Stimulated activated CD8-positive, alpha-beta memory T cell treated with anti-CD3 and anti-CD28 coated beads, Interleukin-4, amount 100 ng/mL, for 1 hour (primary cell): ENCODE measurements at places on chromosomes 16 and 17.

GRCh38 chr16:83711069-83711468 is 96.7 kb upstream of the HSBP1 start:
- no peak for DNase-seq

DNA sequence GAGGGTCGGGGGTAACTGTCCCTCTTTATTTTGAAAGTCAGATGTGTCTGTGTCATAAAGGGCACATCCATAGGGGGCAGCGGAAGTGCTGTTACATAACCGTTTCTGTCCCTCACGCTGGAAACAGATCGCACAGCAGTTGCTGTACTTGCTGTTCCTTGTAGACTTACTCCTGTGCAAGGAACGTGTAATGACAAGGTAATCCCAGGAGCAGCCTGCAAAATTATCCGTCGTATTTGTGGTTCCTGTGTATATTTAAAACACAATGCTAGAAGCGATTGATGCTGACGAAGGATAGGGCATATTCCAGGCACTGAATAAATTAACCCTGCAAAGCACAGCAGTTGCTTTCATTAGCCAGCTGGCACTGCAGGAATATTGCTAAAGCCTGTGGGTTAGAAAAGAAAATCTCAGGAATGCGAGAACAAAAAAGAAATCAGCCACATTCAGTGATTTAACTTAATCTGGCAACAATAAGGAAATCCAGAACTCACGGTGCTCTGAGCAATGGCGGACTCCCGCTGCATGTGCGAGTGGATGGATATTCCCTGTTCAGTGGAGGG is 76.2 kb downstream of the SPECC1 start:
- no peak for DNase-seq

GRCh38 chr16:14378689-14379467 is 251.2 kb downstream of the PARN start:
- DNase-seq = no peak

GRCh38 chr17:82915010-82915756 is 75.4 kb upstream of the ZNF750 start:
- DNase-seq = no peak

GRCh38 chr16:23058576-23058975 is 90.7 kb downstream of the USP31 start:
- no peak for DNase-seq

DNA sequence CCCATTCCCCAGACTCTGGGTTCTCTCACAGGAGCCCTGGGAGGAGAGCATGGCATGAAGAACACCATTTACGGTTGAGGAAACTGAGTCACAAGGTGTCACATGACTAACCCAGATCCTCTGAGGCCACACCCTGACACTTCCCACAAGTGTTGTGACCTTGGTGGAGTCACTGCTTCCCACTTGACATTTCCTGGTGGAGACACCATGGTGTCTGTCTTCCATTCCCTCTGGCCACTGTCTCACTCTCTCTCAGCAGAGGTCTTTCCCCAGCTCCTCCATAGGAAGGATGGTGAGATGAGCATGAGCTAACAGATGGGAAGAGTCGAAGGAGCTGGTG is 116.2 kb downstream of the GNAO1 start:
- DNase-seq = no peak

GRCh38 chr17:82440991-82441627 is 9.4 kb downstream of the CYBC1 start:
- DNase-seq = no peak

DNA sequence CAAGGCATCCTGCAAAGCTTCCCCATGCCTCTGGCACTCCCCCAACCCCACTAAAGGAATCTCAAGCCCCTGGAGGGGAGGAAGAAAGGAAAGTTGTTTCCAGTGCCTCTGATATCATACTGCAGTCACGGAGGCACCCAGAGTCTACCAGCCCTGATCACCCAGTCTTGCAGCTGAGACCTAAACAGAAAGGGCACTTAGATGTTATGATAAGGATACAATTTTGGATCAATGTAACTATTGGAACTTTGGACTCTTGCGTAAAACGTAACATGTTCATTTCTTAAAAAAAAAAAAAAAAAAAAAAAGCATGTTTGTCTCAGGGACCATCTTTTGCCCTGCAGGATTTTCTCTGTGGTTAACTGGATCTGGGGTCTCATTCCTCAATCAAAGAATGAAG is 52.4 kb upstream of the COX10 start:
- no peak for DNase-seq

- no peak for DNase-seq
Measured at GRCh38 chr16:9378876-9379275, 287.4 kb downstream of the HAPSTR1 start.

DNA sequence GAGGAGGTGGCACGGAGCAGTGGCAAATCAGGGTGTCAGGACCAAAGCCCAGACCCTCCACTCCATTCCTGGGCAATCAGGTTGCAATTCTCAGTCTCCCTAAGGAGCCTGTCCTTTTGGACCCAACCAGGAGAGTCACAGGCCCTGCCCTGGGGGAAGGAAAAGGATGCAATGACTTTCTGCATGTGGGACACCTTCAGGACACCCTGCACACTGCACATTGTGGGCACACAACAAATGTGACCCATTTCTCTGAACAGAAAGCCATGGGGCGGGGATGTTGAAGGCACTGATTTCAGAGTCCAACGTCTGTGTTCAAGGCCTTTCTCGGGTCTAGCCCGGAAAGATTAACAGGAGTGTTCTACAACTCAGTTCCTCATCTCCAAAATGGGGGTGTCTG is 286.2 kb upstream of the FOXF1 start:
- DNase-seq = no peak

GRCh38 chr16:1678500-1679098 is 520 bp downstream of the JPT2 start:
- DNase-seq = peak; percentile 8

DNA sequence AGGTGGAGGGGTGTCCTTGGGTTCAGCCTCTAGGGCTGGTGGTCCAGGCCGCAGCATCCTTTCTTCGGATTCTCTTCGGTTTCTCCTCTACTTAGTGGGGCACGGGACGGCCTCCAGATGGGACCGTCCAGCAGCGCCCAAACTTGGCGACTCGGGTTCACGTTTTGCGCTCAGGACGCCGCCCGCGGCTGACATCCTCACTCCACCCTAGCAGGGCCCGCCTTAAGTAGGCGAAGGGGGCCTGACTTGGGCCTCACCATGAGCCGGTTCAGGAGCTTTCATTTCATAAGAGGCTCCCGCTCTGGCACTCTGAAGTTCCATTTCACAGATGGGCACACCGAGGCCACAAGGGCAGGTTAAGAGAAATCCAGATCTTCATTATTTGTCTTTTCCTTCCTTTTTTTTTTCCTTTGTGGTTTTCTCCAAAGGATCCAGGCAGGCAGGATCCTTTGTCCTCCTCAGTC is 141.2 kb downstream of the SEC14L1 start:
- DNase-seq = no peak

DNA sequence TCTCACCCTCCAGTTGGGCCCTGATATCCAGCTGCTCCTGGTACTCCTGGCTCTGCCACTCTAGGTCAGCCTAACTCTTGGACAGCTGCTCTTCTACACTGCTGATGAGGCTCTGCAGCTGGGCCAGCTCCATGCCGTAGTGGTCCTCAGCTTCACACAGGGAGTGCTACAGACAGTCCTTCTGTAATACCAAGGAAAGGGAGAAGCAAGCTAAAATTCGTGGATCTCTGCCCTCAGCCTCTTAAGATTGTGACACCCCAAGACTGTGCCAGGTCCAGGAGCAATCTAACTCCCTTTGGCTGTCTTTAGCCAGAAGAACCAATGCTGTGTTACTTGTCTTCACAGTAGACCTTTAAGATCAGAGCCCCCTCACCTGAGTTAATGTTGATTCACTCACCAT is 7.7 kb upstream of the KRT38 start:
- no peak for DNase-seq

- DNase-seq = peak; percentile 12
Measured at GRCh38 chr17:19867079-19867328, 732 bp downstream of the ULK2 start.

DNA sequence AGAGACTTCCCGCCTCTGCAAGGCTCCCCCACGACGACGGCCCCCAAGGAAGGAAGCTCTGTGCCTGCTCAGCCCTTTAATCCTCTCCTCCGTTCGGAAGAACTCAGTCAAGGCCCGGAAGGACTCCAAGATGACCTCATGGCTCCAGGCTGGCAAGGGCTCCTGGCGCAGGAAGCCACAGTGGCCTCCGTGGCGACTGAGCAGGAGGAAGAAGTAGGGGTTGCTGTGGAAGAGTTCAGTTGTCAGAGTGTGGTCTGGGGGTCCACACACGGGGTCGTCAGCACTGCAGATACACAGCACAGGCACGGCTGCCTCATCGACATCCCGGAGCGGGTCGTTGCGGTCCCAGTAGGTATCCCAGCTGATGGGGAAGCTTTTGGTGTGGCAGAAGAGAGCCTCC is 4.2 kb downstream of the ABHD15 start:
- no peak for DNase-seq

GRCh38 chr17:50785946-50786570 is 18.7 kb upstream of the ANKRD40CL start:
- no peak for DNase-seq

DNA sequence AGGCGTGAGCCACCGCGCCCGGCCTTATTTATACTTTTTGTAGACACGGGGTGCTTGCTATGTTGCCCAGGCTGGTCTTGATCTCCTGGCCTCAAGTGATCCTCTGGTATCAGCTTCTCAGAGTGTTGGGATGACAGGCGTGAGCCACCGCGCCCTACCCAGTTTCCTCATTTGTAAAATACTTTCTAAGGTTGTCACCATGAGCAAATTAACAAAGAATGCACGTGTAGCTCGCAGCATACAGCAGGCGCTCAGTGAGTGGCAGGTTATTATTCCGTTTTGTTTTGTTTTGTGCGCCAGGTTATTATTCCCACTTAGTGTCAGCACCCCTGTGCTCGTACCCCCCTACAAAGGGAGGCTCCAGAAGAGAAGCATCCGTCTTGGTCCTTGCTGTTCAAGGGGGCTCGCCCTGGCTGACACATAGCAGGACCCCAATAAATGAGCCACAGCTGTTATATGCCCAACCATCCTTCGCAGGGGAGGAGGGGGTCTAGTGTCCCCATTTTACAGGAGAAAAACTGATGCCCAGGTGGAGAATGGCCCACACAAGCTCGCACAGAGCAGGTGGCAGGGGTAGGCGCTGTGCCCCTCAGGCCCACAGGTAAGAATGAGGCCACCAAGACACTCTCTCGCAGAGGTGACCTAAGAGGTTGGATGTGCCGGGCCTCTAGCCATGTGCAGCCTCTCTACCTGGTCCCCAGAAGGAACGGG is 686 bp upstream of the MIEF2 start:
- DNase-seq = no peak

GRCh38 chr17:78746263-78746948 is 35.7 kb downstream of the CYTH1 start:
- no peak for DNase-seq

DNA sequence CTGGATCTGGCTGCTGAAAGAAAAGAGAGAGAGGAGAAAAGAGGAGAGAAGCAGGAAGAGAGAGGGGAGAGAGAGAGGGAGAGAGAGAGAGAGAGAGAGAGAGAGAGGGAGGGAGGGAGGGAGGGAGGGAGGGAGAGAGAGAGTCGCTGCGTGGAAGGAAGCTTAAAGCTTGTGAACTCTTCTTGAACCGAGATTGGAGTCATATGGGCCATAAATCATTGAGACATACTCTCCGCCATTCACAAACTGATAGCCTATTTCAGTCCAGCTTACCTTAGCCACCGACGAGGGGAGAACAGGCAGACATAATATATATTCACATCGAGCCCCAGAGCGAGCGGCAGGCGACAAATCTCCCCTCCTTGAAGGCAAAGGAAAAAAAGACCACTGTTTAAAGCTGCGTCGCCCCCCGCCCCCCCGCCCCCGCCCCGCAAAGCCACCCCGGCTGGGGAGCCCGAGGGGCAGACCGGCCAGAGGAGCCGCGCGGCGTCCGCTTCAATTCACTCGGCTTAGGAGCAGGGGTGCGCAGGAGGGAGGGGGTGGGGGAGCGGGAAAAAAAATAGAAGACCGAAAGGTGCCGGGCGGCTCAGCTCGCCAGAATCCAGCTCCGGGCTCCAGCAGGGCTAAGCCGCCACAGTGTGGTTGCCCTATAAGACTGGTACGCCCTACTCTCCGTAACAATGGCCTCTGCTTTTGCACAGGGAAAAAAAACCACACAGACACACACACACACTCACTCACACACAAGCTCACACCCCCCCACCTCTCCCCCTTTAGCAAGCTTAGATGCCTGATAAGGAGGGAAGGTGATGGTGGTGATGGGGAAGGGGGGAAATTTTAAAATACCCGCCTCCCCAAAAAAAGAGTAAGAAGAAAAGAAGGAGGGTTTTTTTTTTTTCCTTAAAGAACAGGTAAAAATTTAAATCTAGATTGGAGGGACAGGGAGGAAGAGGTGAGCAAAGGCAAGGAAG is 10.6 kb upstream of the HOXB2 start:
- no peak for DNase-seq

DNA sequence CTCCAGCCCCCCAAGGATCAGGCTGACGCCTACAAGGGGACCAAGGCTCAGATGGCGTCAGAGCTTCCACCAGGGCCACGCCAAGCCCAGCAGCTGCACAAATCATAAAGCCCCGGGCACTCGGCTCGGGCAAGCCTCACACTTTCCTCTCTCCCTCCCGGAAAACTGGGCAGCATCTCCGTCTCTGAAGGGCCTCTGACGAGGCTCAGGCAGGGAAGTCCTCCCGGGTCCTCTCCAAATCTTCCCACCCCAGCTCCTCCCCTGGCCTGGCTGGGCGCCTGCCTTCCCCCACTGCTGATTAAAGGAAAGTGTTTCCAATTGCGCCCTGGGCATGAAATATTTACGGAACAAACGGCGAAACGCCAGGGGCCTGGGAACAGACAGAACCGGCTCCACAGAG is 38.5 kb downstream of the PIEZO1 start:
- no peak for DNase-seq

DNA sequence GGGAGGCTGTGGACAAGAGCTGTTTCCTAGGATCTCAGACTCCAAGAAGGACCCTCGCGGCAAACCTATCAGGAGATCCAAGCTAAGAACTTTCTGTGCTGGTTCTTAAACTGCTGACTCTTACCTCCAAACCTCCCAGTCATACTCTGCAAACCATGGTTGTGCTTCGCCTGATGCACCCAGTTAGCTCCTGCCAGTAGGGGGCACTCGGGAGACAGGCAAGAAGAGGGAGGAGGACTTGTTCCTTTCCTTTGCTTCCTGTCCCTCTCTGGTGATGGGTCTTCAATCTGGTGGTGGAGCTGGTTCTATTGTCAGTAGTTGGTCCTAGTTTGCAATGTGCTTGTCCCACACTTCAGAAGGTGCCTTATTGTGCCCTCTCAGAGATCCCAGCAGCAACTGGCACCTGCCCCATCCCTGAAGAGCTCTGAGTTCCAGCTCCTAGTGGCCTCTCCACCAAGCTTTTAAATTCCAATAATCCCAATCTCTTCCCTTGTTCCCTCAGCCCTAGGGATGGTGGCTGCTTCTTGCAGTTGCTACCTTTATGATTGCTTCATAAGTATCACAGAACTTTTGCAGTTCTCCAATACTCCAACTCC is 113.5 kb upstream of the RPL38 start:
- DNase-seq = no peak

DNA sequence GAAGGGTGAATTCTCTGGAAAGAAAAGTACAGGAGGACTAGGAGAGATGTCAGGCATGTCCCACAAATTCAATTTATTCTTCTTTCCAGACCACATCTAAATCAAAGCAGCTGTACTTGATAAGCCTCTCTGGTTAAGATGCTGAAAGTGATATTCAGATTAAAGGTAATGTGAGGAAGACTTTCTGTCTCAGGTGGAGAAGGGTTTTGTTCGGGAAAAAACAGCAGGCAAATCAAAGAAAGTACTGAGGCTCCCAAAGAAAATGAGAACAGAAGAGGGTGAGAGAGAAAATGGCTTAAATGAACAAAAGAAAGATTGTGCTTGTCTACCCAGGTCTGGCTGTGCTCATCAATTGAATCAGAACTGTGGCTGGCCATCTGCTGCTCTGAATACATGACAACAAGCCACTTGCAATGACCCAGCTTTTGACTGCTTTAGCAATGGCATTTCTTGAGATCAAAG is 55.6 kb downstream of the MMD start:
- no peak for DNase-seq

GRCh38 chr16:11716336-11716735 is 26.3 kb downstream of the TXNDC11 start:
- no peak for DNase-seq
